ENCODE measurements at places on chromosomes 3 and 15.

DNA sequence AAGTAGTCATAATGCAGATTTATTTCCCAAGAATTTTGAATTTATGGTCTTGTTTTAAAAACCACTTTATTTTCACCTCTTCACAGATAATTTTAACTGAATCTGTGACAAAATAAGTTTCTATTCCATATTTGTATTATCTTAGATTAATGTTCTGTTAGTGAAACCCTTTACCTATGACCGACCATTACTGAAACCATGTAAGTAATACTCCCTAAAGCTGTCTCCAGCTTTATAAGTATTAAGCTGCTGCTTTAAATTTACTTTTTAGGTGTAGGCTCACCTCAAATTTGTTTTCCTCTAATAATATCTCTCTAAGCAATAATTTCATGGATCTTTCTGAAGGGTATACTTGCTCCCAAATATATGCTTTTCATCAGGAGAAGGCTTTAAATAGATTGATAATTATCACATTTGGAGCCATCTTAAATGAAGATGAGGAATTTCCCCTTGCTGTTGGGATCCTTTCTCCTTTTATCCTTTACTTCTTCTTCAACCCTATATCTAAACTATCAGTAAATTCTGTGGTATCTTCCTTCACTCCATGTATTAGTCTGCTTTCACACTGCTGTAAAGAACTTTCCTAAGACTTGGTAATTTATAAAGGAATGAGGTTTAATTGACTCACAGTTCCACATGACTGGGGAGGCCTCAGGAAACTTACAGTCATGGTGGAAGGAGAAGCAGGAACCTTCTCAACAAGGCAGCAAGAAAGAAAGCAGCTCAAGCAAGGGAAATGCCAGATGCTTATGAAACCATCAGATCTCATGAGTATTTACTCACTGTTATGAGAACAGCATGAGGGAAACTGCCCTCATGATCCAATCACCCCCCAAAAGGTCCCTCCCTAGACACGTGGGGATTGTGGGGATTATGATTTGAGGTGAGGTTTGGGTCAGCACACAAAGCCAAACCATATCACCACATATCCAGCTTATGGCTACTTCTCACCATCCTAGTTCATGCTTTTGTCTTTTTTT is 92.3 kb upstream of the P2RY1 start:
- no peak for DNase-seq

- DNase-seq = no peak
Observed at GRCh38 chr15:96553006-96553405, 222.5 kb downstream of the NR2F2 start.

DNA sequence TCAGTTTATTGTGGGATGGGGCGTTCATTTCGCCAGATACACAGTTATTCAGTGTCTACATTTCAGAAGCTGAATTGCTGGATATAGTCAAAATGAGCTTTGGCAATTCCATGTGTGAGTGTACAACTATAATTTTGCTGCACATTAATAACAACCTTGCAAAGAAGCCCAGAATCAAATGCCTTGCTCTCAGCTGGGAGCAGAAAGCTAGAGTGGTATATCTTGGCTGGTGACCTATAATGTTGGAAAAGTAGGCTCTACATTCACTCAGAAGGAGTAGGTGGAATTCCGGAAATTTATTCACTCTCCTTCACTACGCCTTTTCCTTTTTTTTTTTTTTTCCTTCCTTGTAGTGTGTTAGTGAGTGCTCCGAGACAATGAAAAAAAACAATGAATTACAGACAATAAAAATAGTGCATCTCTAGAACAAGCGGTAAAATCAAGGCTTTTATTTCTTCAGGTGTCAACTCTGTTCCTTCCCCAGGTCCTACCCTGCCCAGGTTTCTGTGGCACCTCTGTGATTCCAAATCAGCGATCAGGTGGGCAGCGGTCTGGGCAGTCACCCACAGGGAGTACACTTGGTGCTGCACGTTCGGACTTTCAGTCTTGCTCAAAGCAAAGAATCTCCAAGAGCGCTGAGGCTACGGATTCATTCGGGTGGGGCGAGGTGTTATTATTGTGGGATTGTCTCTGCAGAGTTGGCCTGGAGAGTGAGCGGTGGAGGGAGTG is 910 bp upstream of the ARPP21 start:
- no peak for DNase-seq

GRCh38 chr3:185340751-185341150 is 22.2 kb upstream of the MAP3K13 start:
- DNase-seq = no peak

DNA sequence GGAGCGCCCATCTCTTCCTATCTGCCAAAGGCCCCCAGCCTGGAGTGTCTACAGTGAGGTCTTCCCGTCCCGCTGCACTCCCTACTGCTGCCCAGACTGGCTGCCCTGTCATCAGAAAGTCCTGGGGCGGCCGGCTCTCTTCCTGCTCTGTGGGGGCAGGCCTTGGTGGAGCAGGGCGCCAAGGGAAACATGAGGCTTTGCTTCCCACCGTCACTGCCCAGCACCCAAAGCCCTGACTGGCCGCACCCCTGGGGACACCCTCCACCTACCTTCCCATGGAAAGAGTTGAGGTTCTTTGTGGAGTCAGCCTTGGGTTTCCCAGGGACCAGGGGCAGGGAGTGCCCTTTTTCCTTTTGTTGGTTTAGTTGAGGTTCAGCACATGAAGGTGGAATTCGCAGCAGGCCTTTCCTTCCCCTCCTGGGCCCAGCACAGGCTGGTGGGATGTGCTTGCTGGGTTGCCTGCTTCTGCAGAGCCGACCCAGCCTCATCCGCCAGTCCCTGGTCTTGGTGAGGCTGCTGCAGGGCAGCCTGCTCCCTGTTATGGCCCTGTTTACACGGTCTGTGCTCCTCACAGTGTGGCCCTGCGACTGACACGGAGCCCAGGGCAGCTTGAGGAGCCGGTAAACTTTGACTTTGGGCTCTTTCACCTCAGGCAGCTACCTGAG is 51.8 kb upstream of the PLXNA1 start:
- no peak for DNase-seq

DNA sequence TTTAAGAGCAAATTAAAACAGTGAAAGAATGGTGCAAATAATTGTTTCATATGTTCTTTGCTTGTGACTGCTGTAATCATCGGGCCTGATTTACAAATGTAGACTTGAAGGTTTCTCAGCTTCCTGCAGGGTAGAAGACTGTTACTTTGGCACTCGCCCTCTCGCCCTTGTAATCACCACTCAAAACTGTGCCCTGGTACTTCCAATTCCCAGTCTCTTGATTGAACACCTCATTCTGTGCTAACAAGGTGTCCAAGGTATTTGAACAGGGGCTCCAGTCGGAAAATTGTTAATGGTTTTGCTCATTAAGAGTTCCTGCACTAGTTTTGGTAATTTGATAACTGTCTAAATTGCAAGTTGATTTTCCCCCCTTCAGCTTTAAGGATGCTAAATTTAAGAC is 209.5 kb downstream of the ZIC1 start:
- no peak for DNase-seq

DNA sequence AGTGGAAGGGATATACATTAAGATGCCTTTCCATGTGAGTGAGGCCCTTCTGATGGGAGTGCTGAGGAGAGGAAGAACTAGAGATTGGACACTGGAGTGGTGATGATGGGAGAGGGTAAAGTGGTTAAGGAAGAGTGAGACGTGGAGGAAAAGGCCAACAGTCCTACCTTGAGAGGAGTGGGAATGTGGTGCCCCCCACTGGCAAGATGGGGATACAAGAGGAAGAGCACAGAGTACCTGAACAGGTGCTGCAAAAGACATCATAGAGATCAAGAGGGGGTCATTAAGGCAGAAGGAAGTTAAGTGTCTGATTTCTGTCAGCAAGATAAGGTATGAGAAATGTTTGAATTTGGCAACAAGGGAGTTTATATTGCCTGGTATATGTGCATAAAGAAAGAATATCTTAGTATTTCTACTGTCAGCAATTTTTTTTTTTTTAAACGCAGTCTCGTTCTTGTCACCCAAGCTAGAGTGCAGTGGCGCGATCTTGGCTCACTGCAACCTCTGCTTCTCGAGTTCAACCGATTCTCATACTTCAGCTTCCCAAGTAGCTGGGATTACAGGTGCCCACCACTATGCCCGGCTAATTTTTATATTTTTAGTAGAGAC is 34.0 kb downstream of the ARIH2 start:
- peak; percentile 48 for DNase-seq

DNA sequence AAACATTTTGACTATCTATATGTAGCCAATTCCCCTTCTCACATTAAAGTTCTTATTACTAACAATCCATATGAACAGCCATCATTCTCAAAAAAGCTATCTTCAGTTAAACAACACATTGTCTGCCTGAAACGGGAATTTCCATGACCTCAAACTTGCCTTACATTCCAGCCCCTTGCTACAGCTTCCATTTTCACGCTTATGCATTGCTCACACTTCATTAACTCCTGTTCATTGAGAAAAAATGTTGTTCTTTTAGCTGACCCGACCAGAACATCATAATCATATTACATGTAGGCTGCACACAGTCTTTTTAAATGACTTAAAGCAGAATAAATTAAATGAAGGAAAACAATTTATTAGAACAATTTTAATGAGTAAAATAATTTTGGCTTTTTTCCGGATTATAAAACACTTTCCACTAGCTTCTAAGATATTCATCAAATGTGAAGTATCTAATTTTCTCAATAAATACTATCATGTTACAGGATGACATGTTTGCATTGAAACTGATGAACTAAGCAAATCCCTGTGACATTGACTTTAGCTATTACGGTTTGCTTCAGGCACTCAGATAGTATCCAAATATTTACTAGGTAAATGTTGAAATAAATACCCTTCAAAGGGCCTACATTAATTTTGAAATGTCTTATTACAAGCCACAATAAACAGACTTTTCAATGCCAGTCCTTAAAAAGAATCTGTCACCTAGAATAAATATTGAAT is 49.9 kb downstream of the P3H2 start:
- DNase-seq = no peak

- no peak for DNase-seq
Observed at GRCh38 chr15:52563501-52564060, 5.2 kb downstream of the ARPP19 start.

DNA sequence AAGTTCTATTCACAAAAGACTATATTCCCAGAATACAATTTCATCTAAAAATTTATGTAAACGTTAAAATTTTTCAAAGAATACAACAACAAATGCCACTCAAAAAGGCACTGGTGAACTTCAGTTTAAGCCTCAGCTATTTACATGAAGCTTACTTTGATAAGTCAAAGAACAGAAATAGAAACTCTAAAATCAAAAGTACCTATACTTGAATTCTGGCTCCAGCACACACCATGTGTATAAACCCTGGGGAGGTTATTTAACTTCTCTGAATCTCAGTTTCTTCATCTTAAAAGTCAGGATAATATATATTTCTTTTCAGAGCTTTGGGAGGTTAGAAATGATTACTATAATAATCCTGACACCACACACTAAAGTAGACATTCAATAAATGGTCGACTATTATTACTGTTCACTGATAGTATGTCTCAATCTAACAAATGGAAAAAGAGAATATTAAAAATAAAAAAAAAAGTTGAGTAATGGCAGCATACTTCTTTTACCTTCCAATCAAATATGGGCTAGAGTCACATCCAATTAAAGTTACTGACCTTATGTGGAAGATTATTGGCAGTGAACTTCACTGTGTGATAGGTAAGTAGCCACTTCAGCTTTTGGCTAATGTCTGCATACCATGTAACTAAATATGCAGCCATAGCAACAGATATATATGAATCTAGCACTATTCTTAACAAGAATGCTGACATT is 248.4 kb downstream of the ISL2 start:
- no peak for DNase-seq

GRCh38 chr3:19065027-19065426 is 83.3 kb upstream of the KCNH8 start:
- no peak for DNase-seq

DNA sequence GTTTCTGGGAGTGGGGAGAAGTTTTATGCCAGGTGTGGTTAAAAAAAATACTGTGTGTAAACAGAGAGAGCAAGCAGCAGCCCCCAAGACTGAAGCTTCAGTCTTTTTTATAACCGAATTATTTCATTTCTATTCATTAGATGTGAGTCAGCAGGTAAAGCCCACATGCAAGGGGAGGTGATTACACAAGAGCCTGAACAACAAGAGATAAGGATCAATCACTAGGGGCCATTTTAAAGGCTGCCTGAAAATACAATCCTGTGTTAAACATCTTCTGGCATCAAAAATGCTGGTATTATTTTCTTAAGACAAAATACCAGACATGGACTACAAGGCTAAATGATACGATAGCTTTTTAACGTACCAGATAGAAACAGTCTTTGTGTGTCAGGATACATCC is 217.3 kb downstream of the SUCLG2 start:
- DNase-seq = no peak

- peak; percentile 5 for DNase-seq
Observed at GRCh38 chr3:129116482-129116946, 5.1 kb downstream of the RAB43 start.

DNA sequence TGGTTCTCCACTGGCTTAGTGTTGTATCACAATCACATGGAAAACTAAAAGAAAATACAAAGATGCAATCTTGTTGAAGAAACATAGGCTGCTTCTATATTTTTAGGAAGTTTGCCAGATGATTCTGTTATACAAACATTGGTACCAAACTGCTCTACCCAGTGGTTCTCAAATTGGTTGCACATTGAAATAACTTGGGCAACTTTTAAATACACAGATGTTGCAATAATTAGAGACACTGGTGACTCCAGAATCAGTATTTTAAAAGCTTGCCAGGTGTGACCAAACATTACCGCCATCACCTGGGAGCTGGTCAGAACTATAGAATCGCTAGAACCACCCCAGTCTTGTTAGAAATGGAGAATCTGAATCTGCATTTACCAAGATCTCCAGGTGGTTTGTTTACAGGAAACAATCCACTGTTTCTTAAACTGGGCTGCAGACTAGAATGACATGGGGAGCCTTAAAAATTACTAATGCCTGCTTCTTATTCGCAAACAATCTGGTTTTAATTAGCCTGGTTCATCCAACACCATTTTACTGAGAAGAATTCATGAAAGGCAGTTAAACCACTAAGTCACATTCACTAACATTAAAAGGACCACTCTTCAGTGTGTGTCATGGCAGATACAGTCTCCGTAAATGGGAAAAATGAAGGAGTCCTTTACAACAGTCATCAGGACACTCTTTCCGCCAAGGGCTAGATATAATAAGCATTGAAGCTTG is 76.5 kb downstream of the ACAP2 start:
- no peak for DNase-seq

- DNase-seq = no peak
Observed at GRCh38 chr3:187955587-187955952, 198.4 kb upstream of the LPP start.
